Neural crest cell (in vitro differentiated cells): ENCODE measurements at places on chromosomes 7 and 10.

- H3K4me3 ChIP-seq: no peak overlapping the region
- no peak overlapping the region for H3K27ac ChIP-seq
- H3K27me3 ChIP-seq: peaks cover 4% of the 10 kb centered on the region
- H3K4me1 ChIP-seq: no peaks in the 10 kb centered on the region
These were observed 33.4 kb downstream of the ELFN1 start for GRCh38 chr7:1703441-1703840.

DNA sequence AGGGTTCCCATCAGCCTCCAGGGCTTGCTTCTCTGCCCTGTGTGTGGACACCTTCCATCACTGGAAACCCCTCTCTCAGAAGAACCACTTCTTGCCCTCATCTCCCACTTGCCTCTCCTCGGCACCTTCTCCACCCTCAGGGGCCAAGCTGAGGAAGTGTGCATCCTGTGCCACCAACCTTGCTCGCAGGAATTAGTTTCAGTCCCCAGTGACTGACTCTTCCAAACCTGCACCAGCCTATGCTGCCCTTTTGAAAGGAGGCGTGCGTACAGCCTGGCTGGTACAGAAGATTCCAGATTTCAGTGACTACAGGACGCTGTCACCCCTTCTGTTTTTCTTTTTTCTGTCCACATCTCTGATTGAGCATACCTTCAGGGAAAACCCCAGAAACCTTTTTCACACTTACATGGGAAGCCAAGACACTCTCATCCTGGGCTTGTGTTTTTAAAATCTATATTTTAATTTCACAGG lies 67.1 kb downstream of the IKZF1 start:
- peaks cover 6% of the 10 kb centered on the region for H3K36me3 ChIP-seq
- no peak overlapping the region for H3K4me3 ChIP-seq
- peaks cover 5% of the 10 kb centered on the region for H3K4me1 ChIP-seq
- H3K27ac ChIP-seq: peak overlapping the region; percentile 81
- DNase-seq: no peak

- peak overlapping the region; percentile 99 for H3K4me3 ChIP-seq
- H3K27me3 ChIP-seq: peaks cover 4% of the 10 kb centered on the region
- H3K27ac ChIP-seq: peak overlapping the region; percentile 99
- H3K4me1 ChIP-seq: peaks cover 50% of the 10 kb centered on the region
These were observed 1.1 kb downstream of the DENND2A start for GRCh38 chr7:140639366-140640053.

GRCh38 chr10:79024720-79025198 lies 44.0 kb upstream of the ZMIZ1 start:
- no peak overlapping the region for H3K27ac ChIP-seq
- no peaks in the 10 kb centered on the region for H3K27me3 ChIP-seq
- H3K4me1 ChIP-seq: peaks cover 28% of the 10 kb centered on the region
- DNase-seq: no peak

DNA sequence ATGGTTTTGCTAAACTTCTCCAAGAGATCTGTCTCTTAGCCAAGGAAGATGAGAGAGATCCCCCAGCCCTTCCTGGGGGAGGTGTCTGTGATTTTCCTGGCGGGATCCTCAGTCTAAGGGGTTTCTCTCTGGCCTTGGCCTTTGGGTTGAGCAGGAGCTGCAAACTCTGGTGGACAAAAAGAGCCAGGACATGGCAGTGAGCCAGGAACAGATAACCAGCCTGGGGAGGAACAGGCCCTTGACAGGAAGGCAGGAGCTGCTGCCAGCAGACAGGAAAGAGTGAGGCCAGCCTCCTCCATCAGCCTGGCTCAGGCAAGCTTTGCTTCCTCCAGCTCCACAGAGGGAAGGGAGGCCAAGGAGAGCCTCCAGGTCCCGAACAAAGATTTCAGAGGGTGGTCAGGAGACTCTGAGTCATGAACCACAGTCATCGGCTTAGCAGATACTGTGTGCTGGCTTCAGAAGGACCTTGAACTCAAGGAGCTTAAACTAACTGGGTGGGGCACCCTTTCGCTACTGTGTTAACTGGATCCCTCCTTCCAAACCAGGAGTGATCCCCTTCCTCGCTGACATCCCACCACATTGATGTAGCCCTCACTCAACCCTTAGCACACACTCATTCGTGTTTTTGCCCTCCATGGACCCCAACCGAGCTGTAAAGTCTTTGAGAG lies 34.7 kb downstream of the DDIT4 start:
- H3K27me3 ChIP-seq: no peaks in the 10 kb centered on the region
- H3K4me3 ChIP-seq: no peak overlapping the region
- no peak for DNase-seq
- peaks cover 12% of the 10 kb centered on the region for H3K4me1 ChIP-seq
